Spinal cord (tissue), 10 donors: ENCODE measurements at places on chromosomes 13 and 19. TPM values are rescaled to one million over a fixed set of nuclear protein-coding genes. Genes with fewer than 3 reads are reported as not detected.

Gene FFAR1
- not detected for total RNA-seq

Gene CYP2A7
- not detected for total RNA-seq

Gene MAG
- total RNA-seq, result 215 TPM

Gene MAP2K2
- total RNA-seq, result 121 TPM

Gene AKAP11
- total RNA-seq, result 114 TPM

Gene C5AR1
- 4.8 TPM for total RNA-seq

Gene EPS8L1
- 3.0 TPM for total RNA-seq

Gene IL12RB1
- 0.40 TPM for total RNA-seq

Gene PRRG2
- total RNA-seq, result 0.79 TPM

Gene ZNF780B
- total RNA-seq, result 32.7 TPM

Gene TINCR
- 0.94 TPM for total RNA-seq

Gene MAP1S
- total RNA-seq, result 16.6 TPM

Gene ATP4B
- 1.4 TPM for total RNA-seq

Gene CGB5
- total RNA-seq, result not detected

Gene KLK1
- 1.3 TPM for total RNA-seq

Gene PSG11
- total RNA-seq, result not detected

Gene IFNL1
- not detected for total RNA-seq

Gene ZNF283
- 22.0 TPM for total RNA-seq

Gene MAST1
- total RNA-seq, result 12.2 TPM

Gene ZNF541
- 0.50 TPM for total RNA-seq

Gene PCDH17
- 82.6 TPM for total RNA-seq

Gene ZNF763
- 4.8 TPM for total RNA-seq

Gene SUGP1
- total RNA-seq, result 40.3 TPM

Gene IL11
- 0.22 TPM for total RNA-seq

Gene ZNF230
- 7.8 TPM for total RNA-seq

Gene EXOC3L2
- total RNA-seq, result 2.9 TPM

Gene RPL21
- total RNA-seq, result 996 TPM

Gene ANKRD10
- total RNA-seq, result 192 TPM

Gene FBN3
- 9.0 TPM for total RNA-seq

Gene GPR183
- total RNA-seq, result 27.0 TPM

Gene BICRA
- total RNA-seq, result 4.7 TPM

Gene CYP2F1
- not detected for total RNA-seq

Gene SHD
- 6.7 TPM for total RNA-seq

Gene UBL5
- 142 TPM for total RNA-seq

Gene SNRNP70
- total RNA-seq, result 125 TPM

Gene TMEM272
- 1.1 TPM for total RNA-seq

Gene CPB2
- total RNA-seq, result 0.11 TPM

Gene ACTMAP
- 2.1 TPM for total RNA-seq

Gene SEMA6B
- 19.0 TPM for total RNA-seq

Gene PNMA8A
- 93.0 TPM for total RNA-seq

Gene PCP2
- not detected for total RNA-seq

Gene R3HDM4
- 20.9 TPM for total RNA-seq

Gene UHRF1
- total RNA-seq, result 10.5 TPM

Gene IGFL3
- not detected for total RNA-seq
